ENCODE measurements at places on chromosomes 12 and 14.

DNA sequence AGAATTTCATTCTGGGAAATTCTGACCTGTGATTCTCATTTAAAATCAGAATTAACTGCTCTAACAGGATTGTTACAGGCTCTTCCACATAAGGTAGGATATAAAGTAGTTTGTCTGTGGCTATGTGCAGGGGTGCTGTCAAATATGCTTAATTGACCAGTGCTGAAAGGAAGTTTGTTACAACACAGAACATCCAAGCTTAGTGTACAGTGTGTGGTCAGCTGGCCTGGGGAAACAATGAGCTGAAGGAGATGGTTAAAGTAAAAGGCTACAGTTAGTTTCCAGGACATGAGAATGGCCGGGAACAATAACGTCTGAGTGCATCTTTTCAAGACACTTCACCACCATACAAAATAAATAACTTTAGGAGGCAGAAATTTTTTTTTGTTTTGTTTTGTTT lies 68.0 kb downstream of the PKP2 start:
- H3K27ac ChIP-seq: no peak overlapping the region
- H3K4me1 ChIP-seq: no peaks in the 10 kb centered on the region
- H3K27me3 ChIP-seq: no peaks in the 10 kb centered on the region

DNA sequence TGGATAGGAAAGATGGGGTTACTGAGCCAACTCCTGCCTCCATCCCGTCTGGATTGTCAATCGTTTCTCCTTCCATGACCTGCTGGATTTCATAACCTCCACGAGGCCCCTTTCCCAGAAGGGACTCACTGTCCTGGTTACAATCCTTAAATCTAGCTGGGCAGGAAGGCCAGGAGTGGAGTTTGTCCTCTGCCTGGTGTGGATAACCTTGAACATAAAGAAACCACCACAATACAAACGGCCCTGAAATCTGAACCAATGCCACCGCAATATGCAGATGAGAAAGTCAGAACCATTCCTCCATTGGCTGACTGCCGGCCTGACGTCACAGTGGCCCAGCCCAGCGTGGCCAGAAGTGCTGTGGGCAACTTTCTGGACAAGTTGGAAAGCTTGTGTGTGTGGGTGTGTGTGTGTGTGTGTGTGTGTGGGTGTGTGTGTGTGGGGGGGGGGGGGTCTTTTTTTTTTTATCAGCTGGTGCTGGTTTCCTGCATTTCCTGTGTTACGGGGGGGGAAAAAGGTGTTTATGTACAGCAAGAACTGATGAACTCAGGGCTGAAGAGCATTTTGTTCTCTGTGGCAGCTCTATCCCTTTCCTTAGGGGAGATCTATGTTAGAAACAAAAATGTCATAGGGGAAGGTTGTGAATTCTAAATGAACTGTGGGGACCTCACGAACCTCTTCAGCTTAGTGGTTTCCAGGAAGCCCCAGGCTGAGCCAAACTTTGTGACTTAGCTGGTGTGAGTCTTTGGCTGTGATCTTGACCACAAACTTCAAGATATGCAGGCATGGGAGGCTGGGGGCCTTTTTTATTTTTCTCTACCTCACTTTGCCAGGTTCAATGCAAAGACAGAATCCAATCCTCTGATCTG lies 81.6 kb upstream of the MED13L start:
- peak overlapping the region; percentile 45 for H3K27ac ChIP-seq
- H3K36me3 ChIP-seq: no peaks in the 10 kb centered on the region
- peaks cover 31% of the 10 kb centered on the region for H3K4me1 ChIP-seq
- DNase-seq: peak; percentile 74
- no peak overlapping the region for H3K4me3 ChIP-seq
- H3K27me3 ChIP-seq: no peaks in the 10 kb centered on the region

- DNase-seq: no peak
- H3K27me3 ChIP-seq: no peaks in the 10 kb centered on the region
- H3K36me3 ChIP-seq: no peaks in the 10 kb centered on the region
These were observed 329.5 kb downstream of the RPL10L start for GRCh38 chr14:46322076-46322475.

GRCh38 chr12:45878630-45879255 lies 111.6 kb downstream of the SCAF11 start:
- peaks cover 11% of the 10 kb centered on the region for H3K4me1 ChIP-seq
- no peak overlapping the region for H3K4me3 ChIP-seq
- H3K27ac ChIP-seq: peak overlapping the region; percentile 83
- DNase-seq: peak; percentile 37
- H3K36me3 ChIP-seq: peaks cover 21% of the 10 kb centered on the region

DNA sequence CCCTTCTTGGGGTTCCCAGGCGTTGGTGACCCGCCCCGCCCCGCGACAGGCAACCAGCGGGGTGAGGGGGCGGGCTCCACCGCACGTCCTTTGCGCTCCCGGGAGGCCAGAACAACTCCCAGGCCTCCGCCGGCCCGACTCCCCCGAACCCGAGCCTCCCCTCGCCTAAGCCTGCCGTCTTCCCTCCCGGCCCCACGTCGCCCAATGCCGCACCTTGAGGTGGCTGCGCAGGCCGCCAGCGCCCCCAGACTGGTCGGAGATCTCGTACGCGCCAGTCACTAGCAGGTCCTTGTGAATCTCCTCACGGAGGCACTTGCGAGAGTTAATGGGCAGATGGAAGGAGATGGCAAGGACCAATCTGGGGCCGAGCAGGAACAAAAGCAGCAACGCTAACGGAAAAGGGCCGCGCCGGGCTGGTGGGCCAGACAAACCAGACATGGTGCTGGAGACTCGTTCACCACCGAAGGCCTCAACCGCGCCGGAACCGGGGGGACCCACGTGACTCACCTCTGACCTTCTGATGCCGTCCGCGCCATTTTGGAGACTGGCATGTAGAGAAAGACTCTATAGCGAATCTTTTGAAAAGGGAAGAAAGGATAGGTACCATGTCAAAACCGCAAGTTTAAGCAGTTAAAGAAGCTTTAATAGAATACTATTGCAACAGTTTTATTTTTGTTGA lies at the start of gene TMED10:
TMED10 (minus strand) TSS at position 471 of the 679 bp plus-strand sequence; CDS start at position 438, 33 bp downstream.
- no peaks in the 10 kb centered on the region for H3K27me3 ChIP-seq
- H3K4me3 ChIP-seq: peak within 1 kb of the TSS; percentile 73
- DNase-seq: peak; percentile 95
- peak within 1 kb of the TSS; percentile 94 for H3K27ac ChIP-seq
- peaks cover 16% of the 10 kb centered on the region for H3K4me1 ChIP-seq

- peaks cover 42% of the 10 kb centered on the region for H3K36me3 ChIP-seq
- H3K4me1 ChIP-seq: no peaks in the 10 kb centered on the region
These were observed 9.2 kb downstream of the MRPL42 start for GRCh38 chr12:93476555-93476954.

- H3K4me1 ChIP-seq: peaks cover 22% of the 10 kb centered on the region
- no peak overlapping the region for H3K4me3 ChIP-seq
- no peak for DNase-seq
- H3K36me3 ChIP-seq: no peaks in the 10 kb centered on the region
These were observed 57.0 kb downstream of the PHLDA1 start for GRCh38 chr12:75974323-75975187.

DNA sequence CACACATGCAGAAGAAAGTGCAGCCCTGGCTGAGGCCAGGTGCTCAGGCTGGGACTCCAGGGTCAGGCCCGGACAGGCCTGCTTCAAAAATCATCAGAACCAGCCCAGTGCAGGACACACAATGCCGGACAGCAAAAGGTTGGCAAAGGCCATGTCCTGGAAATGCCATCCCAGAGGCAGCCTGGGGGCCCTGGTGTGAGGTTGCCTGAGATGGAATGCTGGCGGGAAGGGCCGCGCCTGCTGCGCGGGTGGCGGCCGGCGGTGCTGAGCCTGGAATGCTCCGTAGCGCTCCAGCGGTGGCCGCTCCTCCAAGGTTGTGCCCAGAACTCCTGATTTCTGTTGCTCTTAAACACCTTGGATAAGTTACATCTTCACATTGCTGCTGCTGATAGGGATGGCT lies 21.7 kb upstream of the CRIP2 start:
- no peak for DNase-seq
- H3K36me3 ChIP-seq: peaks cover 34% of the 10 kb centered on the region
- no peak overlapping the region for H3K4me3 ChIP-seq
- no peak overlapping the region for H3K27ac ChIP-seq
- H3K4me1 ChIP-seq: no peaks in the 10 kb centered on the region

DNA sequence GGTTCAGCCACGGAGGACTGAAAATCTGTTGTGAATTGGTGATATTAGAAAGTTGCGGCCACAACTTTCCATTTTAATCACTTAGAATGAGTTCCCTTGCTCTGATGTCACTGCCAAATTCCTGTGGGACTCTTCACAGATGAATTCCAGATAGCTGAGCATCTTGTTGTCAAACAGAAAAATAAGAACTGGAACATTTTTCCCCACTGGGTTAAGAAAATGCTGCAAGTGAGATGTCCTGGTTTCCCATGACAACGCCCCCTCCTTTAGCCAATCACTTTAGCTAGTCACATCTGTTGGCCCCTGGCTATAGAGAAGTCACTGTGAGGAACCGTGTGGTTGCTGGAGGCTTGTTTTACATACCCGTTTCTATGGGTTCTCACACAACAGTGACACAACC lies 135.9 kb downstream of the KTN1 start:
- H3K4me1 ChIP-seq: no peaks in the 10 kb centered on the region
- H3K27me3 ChIP-seq: no peaks in the 10 kb centered on the region
- H3K4me3 ChIP-seq: no peak overlapping the region
- no peak overlapping the region for H3K27ac ChIP-seq

DNA sequence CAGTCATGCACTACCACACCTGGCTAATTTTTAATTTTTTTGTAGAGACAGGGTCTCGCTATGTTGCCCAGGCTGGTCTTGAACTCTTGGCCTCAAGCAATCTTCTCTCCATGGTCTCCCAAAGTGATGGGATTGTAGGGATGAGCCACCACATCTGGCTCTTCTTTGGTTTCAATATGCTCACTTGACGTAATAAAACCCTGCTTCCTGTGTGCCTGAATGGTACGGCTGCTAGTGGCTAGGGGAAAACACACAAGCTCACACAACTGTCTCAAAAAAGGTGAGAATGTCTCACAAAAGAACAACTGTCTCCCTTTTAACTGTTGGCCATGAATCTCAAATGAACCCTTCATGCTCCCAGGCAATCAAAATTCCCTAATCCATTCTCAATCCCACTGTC lies 15.0 kb downstream of the C1S start:
- no peaks in the 10 kb centered on the region for H3K4me1 ChIP-seq
- no peak overlapping the region for H3K27ac ChIP-seq
- H3K36me3 ChIP-seq: no peaks in the 10 kb centered on the region
- DNase-seq: peak; percentile 15
- no peaks in the 10 kb centered on the region for H3K27me3 ChIP-seq

DNA sequence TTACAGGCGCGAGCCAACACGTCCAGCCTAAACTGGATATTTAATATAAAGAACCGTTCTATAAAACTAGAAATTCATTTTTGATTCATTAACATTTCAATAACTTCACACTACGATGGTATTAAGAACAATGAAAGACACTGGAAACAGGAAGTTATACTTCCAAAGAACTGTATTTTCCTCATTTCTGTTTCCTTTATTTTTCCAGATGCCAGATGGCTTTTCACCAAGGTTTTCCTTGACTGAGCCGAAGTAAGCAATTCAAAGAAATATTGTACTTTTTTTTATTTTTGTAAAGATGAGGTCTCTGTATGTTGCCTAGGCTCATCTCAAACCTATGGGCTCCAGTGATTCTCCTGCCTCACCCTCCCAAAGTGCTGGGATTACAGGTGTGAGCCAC lies 28.2 kb downstream of the EEA1 start:
- no peaks in the 10 kb centered on the region for H3K4me1 ChIP-seq
- DNase-seq: no peak
- H3K4me3 ChIP-seq: no peak overlapping the region
- no peak overlapping the region for H3K27ac ChIP-seq
- H3K36me3 ChIP-seq: no peaks in the 10 kb centered on the region

DNA sequence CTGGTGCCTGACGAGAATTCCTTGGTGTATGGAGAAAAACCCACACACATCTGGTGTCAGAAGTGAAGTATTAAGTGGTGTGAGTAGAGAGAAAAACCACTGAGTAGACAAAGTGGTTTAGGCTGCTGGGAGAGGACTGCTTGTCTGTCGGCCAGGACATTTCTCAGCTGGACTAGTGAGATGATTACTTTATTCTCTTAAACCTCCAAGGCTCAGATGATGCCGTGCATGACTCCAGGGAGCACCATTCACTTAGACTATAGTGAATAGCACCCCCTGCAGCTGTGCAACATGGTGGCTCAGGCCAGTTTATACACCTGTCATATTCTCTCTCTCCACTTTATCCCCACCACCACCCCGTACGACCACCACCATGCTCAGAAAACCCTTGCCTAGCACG lies 28.5 kb upstream of the NFYB start:
- H3K27me3 ChIP-seq: no peaks in the 10 kb centered on the region
- H3K4me3 ChIP-seq: no peak overlapping the region
- H3K4me1 ChIP-seq: no peaks in the 10 kb centered on the region
- no peaks in the 10 kb centered on the region for H3K36me3 ChIP-seq
- no peak for DNase-seq
- no peak overlapping the region for H3K27ac ChIP-seq

DNA sequence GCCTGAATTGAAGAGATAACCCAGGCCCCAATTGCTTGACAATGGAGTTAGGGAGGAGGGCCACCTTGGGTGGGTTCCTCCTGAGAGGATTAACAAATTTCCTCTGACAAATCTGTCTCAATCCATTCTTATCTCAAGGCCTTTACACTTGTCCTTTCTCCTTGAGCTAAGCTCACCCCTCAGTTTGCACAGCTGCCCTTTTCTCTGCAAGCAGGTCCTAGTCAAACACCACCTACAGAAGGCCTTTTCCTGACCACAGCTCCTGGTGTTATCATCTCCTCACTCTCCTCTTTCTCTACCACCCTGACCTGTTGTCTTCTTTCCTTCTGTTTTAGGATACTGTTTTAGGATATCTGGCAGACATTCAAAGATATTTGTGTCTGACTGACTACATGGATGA lies 26.4 kb upstream of the GSC start:
- DNase-seq: no peak
- H3K4me3 ChIP-seq: no peak overlapping the region
- H3K36me3 ChIP-seq: no peaks in the 10 kb centered on the region
- no peaks in the 10 kb centered on the region for H3K4me1 ChIP-seq

GRCh38 chr12:33437598-33437997 lies 2.0 kb downstream of the SYT10 start:
- H3K4me3 ChIP-seq: no peak overlapping the region
- DNase-seq: no peak
- H3K4me1 ChIP-seq: peaks cover 2% of the 10 kb centered on the region
- peaks cover 10% of the 10 kb centered on the region for H3K27me3 ChIP-seq
- H3K27ac ChIP-seq: no peak overlapping the region
- H3K36me3 ChIP-seq: no peaks in the 10 kb centered on the region

DNA sequence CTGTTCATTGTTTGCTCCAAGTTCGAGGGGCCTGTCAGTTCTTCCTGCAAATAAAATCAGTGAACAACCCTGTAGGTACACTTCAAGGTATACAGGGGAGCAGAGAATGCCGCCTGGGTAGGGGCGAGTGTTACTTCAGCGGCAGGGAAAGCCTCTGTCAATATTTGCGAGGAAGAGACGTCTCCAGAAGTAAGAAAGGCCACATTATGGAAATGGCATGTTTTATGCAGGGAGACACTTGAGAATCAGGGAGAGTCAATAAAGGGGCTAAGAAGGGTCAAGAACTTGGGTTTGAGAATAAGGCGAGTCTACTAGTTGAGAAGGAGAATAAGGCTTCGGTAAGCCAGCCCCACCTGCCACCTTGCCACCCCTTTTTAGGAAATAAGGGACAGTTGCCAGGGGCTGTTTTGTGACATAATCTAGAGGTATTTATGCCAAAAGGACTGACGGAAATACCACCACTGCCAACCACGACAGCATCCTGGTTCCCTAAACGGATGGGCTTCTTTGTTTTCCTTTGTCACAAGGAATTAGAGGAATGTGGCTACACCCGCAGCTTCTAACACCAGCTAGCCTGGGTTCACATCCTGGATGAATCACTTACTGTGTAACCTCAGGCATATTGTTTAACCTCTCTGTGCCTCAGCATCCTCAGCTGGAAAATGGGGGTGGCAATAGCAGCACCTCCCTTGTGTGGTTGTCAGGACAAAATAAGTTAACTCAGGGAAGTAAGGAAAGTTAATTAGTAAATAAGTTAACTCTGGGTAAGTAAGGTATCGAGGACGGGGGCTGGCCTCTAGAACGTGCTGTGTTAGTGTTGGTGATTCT lies 67.7 kb downstream of the EID3 start:
- H3K27ac ChIP-seq: no peak overlapping the region
- no peaks in the 10 kb centered on the region for H3K27me3 ChIP-seq
